ENCODE measurements at places on chromosomes 1 and 21.
A peak's percentile ranks its signal among the peaks of the same experiment; 100 is the strongest.

DNA sequence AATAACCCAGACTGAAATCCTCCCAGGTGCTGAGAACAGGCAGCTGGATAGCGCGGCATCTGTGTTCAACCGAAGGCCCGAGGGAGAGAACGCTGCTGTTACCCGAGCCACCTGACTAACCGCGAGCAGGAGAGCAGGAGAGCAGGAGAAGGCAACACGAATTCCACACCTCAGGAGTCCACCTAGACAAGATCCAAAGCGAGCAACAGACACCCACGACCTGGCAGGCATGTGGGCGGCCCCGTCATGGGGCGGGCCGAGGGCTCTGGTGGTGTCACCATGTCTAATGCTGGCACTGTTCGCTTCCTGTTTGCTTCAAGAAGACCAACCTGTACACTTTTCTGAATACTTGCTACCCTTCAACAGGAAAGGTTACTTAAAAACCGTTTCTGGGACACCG is 20.9 kb upstream of the SPATC1L start:
- no peak for DNase-seq

DNA sequence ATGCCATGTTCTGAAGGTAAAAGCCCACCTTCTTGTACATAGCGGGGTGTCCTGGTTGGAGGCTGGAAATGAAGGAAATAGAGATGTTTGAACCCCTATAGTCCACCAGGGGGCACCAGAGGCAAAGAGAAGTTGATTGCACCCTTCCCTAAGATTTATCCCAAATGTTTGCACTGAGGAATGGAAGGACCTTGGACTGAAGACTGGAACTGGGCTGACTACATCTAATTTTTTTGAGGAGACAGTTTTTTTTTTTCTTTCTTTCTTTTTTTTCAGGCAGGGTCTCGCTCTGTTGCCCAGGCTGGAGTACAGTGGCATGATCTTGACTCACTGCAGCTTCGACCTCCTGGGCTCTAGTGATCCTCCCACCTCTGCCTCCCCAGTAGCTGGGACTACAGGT is 55.3 kb upstream of the EIF4G3 start:
- DNase-seq, result peak; percentile 78

DNA sequence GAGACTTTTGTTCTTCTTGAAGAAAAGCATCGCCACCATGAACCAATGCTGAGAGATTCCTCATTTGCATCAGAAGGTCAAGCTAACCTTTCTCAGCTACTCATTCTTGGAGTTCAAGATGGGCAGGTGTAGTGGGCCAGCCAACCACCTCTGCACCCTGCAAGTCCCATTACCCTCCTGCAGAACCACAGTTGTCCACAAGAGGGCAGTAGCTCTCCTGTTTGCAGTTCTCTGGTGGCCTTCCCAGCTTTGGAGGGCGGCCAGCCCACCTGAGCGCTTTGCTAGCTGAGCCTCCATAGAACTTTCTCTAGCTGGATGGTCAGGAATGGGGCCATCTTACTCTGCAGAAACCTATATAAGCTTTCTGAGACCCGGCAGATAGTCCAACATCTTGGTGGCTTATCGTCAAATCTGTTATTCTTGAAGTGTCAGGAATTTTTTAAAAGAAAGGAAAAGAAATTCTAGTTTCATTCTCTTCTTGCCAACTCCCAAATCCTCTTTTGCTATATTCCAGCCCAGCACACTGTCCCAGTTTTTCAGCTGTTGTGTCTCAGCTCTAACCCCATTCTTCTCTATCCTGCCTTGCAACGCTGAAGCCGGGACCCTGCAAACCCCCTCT is 11.0 kb upstream of the LMX1A start:
- peak; percentile 80 for DNase-seq

- DNase-seq, result no peak
Measured at GRCh38 chr1:69766431-69767180, 198.9 kb downstream of the LRRC7 start.

- DNase-seq, result no peak
Measured at GRCh38 chr1:43241413-43241836, 28.4 kb upstream of the TMEM125 start.

DNA sequence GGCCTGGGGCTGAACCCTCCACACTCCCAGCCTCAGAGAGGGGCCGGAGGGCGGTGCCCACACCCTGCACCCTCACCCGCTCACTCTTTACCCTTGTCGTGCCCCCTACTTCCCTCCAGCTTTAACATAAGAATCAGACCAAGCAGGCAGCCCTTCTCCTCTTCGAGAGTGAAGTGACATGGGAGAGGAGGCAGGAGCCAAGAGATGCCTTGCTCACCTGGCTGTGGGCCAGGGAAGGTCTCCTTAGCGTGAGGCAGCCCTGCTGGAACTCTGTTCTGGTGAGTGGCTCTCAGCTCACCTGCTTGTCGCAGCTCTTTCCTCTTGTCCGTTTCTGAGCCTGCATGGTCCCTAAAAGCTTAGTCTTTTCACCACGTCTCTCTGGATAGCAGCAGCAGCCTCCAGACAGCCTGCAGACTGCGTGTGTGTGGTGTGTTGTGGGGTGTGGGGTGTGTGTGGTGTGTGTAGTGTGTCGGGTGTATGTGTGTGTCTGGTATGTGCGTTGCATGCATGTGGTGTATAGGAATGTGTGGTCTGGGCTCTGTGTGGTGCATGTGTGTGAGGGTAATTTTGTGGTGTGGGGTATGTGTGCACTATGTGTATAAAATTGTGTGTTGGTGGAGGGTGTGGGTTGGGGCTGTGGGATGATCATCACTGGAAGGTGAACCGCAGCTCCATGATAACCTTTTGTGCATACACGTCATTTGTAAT is 86.7 kb downstream of the CCDC185 start:
- no peak for DNase-seq

GRCh38 chr1:228852024-228852423 is 116.7 kb downstream of the RHOU start:
- DNase-seq, result no peak

DNA sequence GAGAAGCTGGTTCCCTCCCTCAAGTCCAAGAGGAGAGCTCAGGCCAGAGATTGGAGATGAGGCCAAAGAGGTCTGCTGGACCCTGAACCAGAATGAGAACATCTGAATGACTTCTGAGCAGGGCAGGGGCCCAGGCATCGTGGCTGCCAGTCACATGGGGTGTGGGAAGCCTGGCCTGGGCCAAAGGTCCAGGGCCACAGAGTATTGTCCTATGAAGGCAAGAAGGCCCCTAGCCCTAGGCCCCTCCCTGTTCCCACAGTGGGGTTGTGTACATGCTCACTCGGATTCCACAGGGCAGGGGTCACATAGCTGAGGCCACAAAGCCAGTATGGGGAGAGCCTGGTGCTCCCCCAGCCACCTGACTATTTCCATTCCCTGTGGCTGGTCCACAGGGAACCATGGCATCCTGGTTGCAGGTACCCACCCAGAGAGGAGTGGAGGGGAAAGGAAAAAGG is 18.5 kb upstream of the SLC1A7 start:
- no peak for DNase-seq

Measured in K562 (cell line).